ENCODE measurements at places on chromosomes 3 and 15.
A peak's percentile ranks its signal among the peaks of the same experiment; 100 is the strongest.

- DNase-seq, result peak; percentile 21
These were observed 15.9 kb downstream of the ABTB1 start for GRCh38 chr3:127688416-127689265.

GRCh38 chr15:58021332-58022230, 43.9 kb downstream of the ALDH1A2 start:
- DNase-seq, result no peak

- peak; percentile 34 for DNase-seq
These were observed 369.1 kb downstream of the RBMS3 start for GRCh38 chr3:29649815-29650547.

GRCh38 chr15:59550956-59551355, 60.6 kb upstream of the GCNT3 start:
- no peak for DNase-seq

- peak; percentile 54 for DNase-seq
These were observed 14.2 kb downstream of the LRRC49 start for GRCh38 chr15:70906842-70907241.

GRCh38 chr15:84023636-84024035, 211.9 kb upstream of the GOLGA6L4 start:
- peak; percentile 62 for DNase-seq

DNA sequence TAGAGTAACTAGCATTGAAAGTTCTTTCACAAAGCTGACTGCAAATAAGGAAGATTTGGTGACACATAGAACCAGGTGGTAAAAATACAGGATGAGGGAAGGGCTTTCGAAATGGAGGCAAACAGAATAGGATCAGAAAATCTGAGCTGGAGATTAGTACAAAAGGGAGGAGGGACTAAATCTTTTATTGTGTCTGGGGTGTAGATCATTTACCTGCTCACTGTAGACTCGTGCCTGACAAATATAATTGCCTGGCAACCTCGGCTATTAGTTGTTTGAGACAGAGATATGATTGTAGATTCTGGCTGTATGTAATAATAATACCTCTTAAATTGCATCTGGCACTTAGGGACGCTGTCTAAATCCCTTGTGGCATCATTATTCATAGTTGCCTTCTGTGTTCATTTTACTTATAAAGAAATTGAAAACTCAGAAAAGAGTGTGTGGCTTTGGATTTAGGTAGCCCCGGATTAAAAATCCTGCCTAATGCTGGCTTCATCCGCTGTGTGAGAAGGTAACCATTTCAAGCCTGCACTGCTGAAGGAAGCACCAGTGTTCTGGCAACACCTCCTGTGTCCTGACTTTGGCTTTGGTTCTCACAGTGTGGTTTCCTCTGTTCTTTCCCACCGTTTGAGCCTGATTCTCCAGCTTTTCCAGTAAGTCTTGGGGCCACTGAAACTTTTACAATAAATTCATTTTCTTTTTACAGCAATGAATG, 25.0 kb upstream of the GPR160 start:
- DNase-seq, result no peak

- no peak for DNase-seq
These were observed 512.1 kb upstream of the CNTN3 start for GRCh38 chr3:75126556-75126955.

- DNase-seq, result peak; percentile 80
These were observed 17.8 kb downstream of the USP3 start for GRCh38 chr15:63522225-63522578.

GRCh38 chr3:168168743-168169142, 73.0 kb upstream of the GOLIM4 start:
- DNase-seq, result no peak

GRCh38 chr3:2851835-2852234, 258.3 kb downstream of the IL5RA start:
- DNase-seq, result no peak

DNA sequence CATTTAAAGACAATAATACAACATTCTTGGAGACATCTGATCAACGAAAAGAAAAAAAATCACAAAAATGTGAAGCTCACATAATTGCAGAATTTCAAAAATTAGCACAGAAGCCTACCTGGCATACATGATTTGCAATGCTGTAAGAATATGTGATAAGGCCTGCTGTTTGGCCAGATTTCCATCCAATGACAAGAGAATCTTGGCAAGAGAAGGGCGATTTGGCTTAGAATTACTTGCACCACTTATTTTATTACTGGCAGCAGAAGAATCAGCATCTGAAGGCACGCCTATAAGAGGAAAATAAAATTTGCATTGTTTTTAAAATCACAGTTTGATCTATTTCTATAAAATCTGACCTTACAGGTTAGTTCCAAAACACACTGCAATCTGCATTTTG, 70.3 kb upstream of the OCA2 start:
- no peak for DNase-seq

DNA sequence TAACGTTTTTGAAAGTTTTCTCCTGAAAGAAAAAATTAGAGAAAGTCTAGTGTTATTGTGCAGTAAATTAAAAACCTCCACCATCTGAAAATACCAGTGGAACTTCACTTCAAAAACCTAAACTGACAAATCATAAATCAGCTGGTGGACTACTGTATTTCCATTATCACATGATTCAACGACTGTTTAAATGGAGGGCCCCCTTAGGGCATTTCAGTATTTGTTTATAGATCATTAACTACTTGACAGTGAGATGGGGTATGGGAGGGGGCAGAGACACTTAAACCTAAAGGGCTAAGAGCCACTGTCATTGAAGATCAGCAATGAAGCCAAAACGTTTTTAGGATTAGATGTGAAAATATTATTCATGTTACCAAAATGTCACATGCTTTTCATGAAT, 8.8 kb upstream of the C15orf61 start:
- no peak for DNase-seq

GRCh38 chr3:12840591-12841148, 695 bp downstream of the RPL32 start:
- DNase-seq, result no peak
